ENCODE measurements at places on chromosomes 5 and 9.

DNA sequence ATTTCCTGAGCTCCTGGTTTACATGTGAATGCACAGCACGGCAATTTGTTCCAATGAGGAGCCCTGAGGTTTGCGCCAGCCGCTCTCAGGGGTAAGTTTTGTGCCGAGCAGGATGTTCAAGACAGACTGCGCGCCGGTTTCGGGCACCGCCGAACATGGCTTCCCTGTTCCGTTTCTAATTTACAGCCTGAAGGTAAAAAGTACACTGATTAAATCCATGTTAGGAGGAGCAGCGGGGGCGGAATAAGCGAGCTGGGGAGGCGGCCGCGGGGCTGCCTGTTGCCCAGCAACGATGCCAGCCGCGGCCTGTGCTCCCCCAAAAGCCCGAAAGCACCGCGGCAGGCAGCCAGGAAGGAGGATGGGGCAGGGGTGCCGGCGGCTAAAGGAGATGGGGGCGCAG, 6.4 kb downstream of the SOWAHA start:
- DNase-seq = no peak

GRCh38 chr9:135874859-135875258, 32.5 kb downstream of the CAMSAP1 start:
- no peak for DNase-seq

DNA sequence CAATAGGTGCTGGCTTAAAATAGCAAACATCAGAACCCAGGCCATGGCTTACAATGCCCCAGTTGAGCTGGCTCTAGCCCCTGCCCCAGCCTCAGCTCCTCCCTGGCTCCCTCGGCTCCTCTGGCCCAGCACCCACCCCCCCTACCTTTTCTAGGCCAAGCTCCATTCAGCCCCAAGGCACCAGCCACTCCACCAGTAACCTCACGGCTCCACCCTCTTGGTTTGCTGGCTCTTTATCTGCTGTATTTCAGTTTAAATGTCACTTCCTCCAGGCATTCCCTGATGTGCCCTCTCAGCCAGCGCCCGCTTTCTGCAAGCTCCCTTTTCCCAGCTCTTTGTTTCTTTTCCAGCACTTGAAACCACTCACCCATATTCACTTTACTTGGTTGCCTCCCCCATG, 10.6 kb downstream of the C1QTNF2 start:
- no peak for DNase-seq

DNA sequence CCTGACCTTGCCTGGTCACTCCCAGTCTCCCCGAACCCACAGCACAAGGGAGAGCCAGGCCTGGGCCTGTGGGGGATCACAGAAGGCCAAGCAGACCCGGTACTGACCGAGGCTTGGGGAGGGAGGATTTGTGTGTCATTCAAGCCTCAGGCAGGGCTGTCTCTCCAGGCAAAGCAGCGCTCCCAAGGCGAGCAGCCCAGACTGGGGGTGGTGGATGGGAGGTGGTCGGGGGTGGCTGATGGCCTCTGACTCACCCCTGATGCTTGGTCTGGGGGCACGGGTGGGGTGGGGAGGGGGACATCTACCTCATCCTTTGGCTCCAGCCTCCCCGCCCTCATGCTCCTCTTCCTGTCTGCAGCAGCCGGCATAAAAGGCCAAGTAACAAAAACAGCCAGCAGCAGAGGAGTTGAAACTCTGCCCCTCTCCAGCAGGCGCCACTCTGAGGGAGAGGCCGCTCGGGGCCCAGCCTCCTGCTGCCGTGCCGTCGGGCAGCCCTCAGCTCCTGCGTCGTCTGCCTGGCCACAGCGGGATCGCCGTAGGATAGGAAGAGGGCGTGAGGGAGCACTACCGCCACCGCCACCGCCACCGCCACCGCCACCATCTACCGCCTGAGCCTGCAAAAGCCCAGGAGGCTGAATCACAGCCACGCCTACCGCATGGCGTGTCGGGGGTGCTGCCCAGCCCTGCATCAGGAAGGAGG, 166.0 kb downstream of the OLFM1 start:
- DNase-seq = no peak

- DNase-seq = no peak
Observed at GRCh38 chr5:4373051-4373820, 766.9 kb upstream of the ADAMTS16 start.

GRCh38 chr5:158995694-158996173, 104.0 kb downstream of the EBF1 start:
- no peak for DNase-seq

DNA sequence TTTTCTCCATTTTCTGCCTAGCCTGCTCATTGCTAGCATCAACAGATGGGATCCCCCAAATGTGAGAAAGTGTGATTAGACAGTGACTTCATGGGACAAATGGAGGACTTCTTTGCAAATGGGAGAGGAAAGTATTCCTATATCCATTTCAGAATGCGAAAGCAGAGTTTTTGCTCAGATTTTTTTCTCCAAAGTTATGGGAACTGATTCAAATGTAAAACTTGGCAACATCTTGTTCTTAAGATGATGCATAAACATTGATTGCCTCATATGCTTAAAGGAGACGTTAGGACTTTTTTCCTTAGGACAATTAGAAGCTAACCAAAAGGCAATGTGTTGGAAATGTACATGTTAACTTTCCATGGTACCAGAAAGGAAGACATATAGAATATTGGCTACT, 704.3 kb upstream of the ZNF608 start:
- DNase-seq = no peak

DNA sequence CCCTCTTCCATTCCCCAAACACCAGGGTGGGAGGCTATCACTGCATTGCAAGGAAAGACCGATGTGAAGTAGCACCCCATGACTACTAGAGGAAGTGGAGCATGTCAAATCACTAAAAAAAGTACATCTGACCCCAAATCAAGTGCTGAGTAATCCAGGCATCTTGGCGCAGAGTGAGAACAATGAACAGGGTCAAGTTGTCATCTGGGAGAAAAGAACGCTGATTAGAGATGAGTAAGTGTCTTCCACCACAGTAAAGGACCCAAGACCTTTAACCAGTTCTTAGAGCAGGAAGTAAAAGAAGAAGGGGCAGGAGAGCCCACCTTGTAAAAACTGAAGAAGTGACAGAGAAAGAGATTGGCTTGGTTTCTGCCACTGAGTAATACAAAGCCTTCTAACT, 75.0 kb upstream of the RAD23B start:
- no peak for DNase-seq

Measured in stimulated activated CD4-positive, alpha-beta T cell treated with anti-CD3 and anti-CD28 coated beads, Interleukin-4, amount 100 ng/mL, for 4 hours (primary cell).